ENCODE measurements at places on chromosomes 4 and X.

DNA sequence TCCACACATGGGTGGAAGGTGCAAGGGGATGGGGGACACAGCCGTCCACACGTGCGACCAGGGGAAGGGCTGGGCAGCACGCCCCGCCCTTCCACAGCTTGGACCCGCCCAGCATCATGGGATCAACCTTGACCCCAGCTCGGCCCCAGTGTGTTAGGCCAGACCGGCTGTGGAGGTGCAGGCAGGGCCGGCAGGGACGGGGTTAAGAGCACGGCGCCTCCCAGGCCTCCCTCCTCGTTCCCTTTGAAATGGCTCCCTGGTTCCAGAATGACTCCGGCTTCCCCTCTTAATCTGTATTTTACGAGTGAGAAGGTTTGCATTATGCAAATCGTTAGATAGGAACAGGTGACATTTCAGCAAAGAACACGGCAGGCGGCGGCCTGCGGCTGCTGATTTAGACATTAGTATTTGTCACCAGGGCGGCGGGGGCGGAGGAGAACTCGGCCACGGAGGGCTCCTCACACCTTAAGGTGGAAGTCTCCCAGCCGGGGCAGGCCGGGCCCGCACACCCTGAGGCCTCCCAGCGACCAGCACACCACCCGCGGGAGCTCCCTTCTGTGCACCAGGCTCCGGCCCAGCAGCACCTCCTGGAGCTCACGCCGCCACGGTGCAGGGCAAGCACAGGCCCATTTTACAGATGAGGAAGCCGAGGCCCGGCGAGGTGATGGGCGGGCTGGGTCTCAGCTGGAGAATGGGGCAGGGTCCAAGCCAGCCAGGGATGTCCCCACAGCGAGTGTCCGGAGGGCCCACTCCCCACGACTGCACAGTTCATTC lies 116.1 kb downstream of the FAM53A start:
- no peak for DNase-seq

DNA sequence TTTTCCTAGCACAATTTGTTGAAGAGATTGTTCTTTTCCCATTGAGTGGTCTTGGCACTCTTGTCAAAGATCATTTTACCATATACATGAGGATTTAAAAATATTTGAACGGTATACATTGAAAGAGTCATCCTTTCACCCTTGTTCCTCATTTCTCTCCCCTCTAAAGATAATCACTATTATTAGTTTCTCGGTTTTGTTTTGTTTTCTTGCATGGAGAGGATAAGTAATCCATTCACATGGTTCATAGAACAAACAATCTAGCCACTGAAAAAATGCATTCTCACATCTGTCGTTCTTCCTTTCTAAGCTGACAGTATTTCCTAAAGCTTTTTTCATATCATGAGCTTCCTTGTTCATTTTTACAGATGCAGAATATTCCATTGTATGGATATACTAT lies 39.2 kb upstream of the MSMO1 start:
- no peak for DNase-seq

GRCh38 chrX:13128104-13128503 lies 83.7 kb upstream of the FAM9C start:
- no peak for DNase-seq

DNA sequence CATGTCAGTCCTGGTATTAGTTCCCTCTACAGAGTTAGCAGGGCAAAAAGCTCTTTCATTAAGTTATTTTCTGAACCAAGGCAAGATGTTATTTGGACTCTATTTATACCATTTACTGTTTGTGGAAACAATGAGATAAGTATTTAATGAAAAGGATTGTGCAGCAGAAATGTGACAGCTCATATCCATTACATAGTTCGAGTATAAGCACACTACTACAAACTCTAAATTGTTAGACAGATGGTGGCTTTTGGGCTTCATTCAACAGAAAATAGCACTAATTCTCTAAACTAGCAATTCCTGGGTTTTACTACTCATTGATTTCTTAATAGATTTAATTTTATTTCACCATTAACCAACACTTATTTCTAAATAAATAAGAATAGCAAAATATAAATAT lies 95.2 kb upstream of the ANK2 start:
- DNase-seq: no peak

- no peak for DNase-seq
Measured at GRCh38 chr4:16692961-16693506, 205.4 kb downstream of the LDB2 start.

Measured in Peyer's patch (tissue), 4 donors.